ENCODE measurements at places on chromosomes 6 and 20.

DNA sequence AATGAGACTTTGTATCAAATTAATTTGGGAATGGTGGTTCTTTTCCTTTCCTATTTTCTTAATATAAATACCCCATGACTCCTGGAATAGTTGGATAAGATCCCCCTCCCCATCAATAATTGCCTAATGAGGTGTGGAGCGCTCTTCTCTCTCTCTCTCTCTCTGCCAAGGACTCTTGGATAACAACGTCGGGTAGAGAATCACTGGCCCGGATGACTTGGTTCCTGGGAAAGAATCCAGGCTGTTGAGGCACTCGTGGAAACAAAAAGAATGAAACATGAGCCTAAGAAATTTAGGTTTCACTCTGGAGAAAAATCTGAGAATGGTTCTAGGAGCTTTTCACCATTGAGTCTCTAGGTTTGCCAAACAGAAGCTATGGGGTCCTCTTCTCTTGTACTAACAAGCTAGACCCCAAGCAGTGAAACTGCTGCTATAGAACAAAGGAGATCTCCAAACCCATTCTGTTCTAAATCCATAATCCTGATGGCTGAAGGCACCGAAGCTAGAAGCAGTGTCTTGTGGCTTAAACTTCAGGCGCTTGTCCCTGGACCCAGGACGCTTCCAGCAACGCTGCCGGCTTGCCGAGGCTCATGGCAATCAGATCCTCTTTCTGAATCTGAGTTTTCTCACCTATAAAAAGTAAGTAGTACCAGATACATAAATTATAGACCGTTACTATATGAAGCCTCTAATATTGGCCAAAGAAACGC lies 241.6 kb upstream of the BTBD3 start:
- DNase-seq: no peak

- DNase-seq: no peak
Measured at GRCh38 chr6:135568379-135568778, 70.8 kb upstream of the AHI1 start.

GRCh38 chr6:6968731-6969552 lies 138.8 kb upstream of the RREB1 start:
- DNase-seq: no peak

- no peak for DNase-seq
Measured at GRCh38 chr6:5164092-5164491, 79.0 kb downstream of the PPP1R3G start.

GRCh38 chr6:34736823-34737222 lies 20.5 kb upstream of the SNRPC start:
- no peak for DNase-seq

DNA sequence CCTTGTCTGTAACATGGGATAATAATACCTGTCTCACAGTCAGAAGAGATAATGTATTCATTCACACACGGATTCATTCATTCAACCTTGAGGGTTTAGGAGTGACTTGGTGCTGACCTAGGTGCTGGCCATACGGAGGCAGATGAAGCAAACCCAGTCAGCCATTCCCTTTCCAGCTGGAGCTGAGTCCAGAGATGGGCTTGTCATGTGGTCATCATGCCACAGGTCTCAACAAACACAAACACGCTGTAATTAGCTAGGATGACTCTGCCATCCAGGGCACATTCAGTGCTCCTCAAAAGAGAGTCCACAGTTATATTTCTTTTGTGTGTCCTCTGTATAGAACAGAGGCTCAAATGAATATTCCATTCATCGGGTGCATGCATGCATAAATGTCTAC lies 19.5 kb upstream of the PRELID3B start:
- DNase-seq: no peak

DNA sequence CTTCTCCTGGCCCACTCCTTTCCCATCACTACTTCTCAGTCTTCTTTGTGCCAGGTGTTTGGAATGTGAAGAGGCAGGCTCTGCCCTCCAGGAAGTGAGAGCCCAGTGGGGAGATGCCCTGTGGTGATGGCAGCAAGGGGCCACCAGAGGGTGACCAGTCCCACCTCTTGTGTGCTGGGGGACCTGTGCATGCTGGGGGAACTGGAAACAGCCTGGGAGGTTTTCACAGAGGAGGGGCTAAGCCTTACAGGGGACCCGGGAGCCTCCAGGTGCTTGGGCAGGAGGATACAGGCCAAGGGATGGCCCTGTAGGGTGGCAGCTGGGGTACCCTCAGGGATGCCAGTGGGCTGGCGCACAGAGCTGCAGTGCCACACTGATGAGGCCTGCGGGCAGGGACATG lies 72.3 kb downstream of the RAMACL start:
- no peak for DNase-seq

GRCh38 chr6:163691049-163691448 lies 276.5 kb downstream of the QKI start:
- no peak for DNase-seq

DNA sequence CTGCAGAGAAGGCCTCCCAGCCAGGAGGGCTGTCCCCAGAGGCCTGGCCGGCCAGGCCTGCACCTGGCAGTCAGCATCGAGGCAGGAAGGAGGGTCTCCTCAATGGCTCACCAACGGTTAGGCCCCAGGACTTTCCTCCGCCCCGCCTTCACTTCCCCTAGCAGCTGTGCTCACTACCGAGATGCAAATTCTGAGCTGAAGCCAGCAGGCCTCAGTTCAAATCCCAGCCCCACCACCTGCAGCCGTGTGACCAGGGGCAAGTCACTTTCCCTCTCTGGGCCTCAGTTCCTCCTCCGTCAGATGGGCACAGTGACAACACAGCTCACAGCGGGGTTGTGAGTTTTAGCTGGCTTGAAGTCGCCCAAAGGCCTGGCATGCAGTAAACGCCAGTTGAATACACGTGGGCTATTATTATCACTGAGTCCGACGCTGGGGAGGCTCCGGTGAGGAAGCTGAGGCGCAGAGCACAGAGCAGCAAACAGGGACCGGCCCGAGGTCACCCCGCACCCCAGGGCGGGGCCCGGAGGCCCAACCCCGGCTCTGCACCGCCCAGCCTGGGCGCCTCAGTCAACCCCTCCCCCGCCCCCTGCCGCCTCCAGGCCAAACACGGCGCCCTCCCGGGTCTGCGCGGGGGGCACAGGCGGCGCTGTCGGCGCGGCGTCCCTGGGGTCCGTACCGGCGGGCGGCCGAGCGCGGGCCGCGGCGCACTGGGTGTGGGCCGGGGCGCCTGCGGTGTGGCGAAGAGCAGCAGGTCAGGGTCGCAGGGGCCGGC lies 671 bp downstream of the E2F1 start:
- no peak for DNase-seq

- DNase-seq: no peak
Measured at GRCh38 chr6:76776876-76777275, 686.4 kb downstream of the HTR1B start.

DNA sequence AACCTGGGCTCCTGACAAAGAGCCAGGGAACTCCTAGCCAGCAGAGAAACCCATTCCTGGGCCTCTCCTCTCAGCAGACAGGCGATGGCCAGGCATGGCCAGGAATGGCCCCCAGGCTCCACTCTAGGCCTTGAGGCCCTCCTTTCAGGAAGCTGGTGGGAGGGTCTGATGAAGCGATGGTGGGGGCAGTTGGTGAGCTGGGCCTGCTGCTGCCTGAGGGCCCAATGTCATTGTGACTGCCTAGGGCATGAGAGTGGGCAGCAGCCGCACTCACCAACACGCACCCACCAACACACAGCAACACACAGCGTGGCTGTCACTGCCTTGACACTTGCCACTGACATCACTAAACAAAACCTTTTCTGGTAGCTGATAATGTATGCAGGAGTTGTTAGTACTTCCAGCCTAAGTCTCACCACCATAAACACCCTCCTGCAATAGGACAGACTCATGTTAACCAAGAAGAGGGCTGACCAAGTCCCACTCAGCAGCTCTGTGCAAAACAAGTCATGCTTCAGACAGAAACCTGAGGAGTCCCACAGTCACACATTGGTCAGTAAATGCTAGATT lies 69.3 kb downstream of the ABHD12 start:
- DNase-seq: no peak

- no peak for DNase-seq
Measured at GRCh38 chr20:46307999-46308257, 370 bp downstream of the CDH22 start.

DNA sequence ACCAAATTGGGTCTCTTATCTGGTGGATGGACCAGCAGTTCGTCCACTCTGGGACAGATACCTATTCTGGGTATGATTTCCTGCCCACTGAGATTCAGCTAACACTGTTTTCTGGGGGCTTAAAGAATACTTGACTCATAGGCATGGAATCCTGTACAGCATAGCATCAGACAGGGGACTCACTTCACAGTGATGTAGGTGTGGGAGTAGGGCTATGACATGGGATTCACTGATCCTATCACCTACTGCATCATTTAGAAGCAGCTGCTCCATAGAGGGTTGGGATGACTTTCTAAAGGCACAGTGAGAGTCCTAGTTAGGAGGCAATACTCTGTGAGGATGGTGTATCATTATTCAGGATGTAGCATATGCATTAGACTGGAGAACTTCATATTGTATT lies 74.5 kb upstream of the AHI1 start:
- DNase-seq: no peak

GRCh38 chr6:108476376-108476775 lies 84.3 kb upstream of the FOXO3 start:
- DNase-seq: peak; percentile 14

DNA sequence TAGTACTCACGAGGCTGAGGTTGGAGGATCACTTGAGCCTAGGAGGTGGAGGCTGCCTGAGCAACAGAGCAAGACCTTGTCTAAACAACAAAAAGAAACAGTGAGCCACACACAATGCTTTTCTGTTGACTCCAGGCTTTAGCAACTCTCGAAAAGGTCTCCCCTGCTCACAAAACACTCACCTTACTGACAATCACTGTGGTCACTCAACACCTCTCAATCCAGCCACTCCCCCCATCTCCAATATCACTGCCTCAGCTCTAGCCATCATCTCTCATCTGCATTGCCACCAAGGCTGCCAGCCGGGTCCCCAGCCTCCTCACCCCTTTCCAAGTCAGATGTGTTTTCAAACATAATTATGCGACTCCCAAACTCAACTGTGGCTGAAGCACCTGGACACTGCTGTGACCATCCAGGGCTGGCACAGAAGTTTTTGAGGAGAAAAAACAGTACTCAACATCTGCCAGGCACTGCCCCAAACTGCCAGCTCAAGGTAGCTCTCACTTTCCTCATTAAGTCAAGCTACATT lies 218.0 kb upstream of the ARID1B start:
- no peak for DNase-seq

DNA sequence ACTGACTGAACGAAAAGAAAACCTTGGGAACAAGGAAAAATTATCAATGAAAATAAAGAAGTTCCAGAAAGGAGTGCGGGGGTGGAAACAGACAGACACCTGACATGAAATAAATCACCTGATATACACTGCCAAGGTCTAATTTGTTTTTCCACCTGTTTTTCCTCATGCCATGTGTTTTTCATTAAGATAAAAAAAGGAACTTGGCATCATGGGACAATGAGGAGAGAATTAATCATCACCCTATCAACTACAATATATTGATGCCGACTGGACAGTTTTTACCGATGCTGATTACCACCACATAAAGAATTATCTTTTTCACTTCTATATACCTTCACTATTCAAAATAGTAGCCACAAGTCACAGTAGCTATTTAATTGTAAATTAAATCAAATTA lies 233.2 kb downstream of the ARHGAP18 start:
- DNase-seq: no peak

DNA sequence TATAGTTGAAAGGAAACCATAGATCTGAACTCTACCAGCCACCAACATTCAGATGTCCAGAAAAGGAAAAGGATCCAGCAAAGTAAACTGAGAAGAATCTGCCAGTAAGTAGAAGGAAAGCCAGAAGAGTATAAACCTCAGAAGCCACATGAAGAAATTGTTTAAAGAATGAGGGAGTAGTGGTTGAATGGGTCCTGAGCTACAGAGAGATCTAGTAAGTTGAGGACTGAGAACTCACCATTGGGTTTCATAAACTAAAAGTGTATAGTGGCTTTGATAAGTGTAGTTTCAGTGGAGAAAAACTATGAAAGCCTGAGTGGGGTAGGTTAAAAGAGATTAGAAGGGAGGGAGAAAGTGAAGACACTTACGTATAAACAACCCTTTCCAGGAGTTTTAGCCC lies 32.0 kb upstream of the SUMO4 start:
- no peak for DNase-seq

GRCh38 chr6:143293523-143293922 lies 157.0 kb downstream of the ADAT2 start:
- no peak for DNase-seq

GRCh38 chr20:51387125-51387875 lies 155.2 kb downstream of the NFATC2 start:
- no peak for DNase-seq

- no peak for DNase-seq
Measured at GRCh38 chr20:9503526-9504245, 10.7 kb upstream of the LAMP5 start.

- DNase-seq: no peak
Measured at GRCh38 chr6:106369739-106370138, 9.2 kb downstream of the CRYBG1 start.

- no peak for DNase-seq
Measured at GRCh38 chr6:13177664-13178063, 150.7 kb downstream of the TBC1D7 start.

DNA sequence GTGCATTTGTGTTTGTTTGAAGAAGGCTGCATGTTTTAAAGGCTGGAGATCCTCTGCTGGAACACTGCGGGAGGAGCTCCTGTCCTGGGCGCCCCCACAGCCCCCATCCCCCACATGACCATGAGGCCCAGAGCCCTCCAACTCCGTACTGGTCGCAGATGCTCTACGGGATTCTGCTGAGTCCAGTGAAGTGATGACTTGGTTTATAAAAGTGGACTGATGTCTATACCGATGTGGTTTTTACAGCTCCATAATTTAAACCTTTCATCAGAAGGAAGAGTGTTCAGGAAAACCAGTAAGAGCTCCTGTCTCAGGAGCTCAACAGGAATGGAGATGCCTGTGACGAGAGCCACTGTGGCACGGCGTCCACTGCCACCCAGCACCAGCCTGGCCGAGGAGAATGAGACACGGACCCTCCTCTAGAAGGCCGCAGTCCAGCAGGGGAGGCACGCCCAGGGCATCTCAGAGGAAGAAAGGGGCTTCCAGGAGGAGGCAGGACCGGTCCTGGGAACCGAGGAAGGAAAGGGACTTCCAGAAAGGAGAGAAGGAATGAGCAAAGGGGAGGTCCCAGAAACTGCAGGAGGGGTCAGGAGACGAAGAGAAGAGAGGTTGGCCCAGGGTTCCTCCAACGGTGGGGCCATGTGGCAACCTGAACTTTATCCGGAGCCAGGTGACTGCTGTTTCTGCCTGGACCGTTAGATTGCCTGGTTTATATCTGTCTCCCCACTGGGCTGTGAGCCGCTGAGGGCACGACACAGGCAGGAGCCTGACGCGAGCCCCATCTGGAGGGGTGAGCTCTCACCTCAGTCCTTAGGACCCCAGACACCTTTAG lies 26.9 kb downstream of the BFSP1 start:
- DNase-seq: no peak

All from NCI-H187 treated with DMSO at 0.1 percent for 48 hours (cell line).